ENCODE measurements at places on chromosomes 16 and 17.

GRCh38 chr17:68539548-68540467 lies 27.6 kb downstream of the PRKAR1A start:
- no peak for DNase-seq

DNA sequence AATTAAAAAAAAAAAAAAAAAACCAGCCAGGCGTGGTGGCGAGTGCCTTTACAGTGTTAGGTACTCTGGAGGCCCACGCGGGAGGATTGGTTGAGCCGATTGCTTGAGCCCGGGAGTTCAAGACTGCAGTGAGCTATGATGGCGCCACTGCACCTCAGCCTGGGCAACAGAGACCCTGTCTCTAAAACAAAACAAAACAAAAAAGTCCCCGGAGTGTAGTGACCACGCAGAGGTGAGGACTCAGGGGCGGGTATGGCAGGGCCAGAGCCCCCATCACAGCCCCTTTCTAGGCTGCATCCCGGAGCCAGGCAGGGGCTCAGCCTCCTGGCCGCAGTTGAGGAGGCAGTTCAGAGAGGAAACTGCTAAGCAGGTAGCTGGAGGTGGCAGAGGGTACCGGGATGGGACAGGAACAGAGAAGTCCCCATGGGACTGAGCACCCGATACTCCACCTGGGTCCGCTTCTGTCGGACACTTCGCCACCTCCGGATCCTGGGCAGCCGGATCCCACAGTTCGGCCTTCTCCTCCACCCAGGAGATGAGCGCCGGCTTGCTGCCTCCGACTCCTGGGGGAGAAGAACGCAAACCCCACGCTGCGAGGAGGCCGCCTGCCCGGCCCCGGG lies 800 bp downstream of the ZNF747 start:
- no peak for DNase-seq

- no peak for DNase-seq
These were observed 11.8 kb upstream of the CDC42EP4 start for GRCh38 chr17:73323409-73324159.

DNA sequence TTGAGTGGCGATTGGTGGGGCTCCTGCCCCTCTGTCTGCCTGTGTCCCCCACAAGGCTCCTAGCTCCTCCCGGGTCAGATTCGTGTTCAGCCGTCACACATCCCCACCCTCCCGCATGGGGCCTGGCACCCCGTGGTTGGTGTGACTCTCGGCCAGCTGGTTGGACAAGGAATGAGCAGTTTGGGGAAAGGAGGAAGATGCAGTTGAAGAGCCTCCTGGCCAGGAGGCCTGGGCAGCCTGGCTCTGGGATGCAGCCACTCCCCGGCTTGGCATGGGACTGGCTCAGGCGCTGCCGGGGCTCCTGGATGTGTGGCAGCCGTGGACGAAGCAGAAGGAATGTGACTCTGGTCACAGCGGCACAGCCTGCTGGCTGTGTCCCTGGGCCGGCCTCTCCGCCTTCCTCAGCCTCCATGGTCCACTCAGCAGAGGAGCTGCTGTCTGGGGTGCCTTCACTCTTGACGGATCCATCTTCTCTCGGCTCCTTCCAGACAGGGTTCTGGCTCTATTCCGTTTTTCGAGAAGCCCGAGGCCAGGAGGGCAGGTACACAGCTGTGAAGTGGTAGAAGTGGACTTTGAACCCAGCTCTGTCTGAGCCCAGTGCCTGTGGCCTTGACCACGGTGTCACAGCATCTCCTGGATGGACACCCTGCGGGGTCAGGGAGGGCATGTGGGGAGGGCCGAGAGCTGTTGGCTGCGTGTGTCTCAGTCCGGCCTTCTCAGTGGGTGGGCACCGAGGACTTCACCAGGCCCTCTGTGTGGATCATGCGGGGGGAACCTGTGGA lies 2.1 kb downstream of the TRAF7 start:
- DNase-seq = no peak

DNA sequence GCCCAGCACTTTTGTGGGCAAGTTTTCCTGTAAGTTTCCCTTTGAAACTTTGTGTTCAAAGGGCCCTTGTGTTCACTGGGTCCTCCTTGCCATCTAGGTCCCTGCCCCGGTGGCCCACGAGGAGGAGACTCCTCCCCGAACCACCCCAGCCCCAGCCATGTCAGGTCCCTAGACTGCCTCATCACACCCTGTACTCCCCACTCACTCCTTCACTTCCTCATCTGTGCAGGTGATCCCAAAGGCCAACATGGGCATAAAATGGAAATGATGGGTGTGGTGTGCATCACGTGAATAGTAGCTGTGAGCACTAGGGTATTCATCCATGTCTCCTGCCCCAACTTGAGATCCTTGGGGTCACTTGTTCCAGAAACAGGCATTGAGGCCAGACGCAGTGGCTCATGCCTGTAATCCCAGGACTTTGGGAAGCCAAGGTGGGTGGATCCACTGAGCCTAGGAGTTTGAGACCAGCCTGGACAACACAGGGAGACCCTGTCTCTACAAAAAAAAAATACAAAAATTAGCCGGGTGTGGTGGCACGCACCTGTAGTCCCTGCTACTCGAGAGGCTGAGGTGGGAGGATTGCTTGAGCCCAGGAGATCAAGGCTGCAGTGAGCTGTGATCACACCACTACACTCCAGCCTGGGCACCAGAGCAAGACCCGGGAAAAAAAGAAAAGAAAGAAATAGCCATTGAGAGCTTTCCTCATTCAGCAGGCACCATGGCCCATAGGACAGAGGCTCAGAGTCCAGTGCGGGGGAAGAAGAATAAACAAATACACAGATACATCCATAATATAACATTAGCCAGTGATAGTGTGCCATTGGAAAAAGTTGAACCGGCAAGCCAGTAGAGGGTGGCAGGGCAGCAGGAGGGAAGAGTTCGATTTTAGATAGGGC lies 74.5 kb downstream of the KATNIP start:
- no peak for DNase-seq

DNA sequence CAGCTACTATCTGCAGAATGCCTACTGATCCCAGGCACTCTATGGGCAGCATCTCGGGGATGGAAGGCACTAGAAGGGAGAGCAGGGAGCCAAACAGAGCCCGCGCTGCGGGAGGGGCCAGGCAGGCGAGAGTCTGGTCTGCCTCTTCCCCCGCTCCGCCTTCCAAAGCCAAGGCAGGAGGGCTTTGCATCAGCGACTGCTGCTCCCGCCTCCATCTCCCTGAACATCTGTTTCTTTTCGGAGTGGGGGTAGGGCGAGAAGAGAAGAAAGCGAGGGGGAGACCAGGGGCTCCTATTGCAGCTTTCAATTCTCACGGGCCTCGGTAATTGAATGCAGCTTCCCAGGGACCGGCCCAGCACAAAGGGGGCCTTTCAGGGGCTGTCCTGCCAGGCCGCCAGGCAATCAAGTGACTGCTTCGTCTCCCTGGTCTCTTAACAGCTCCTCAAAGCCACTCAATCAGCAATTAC lies 31.4 kb upstream of the CDC42EP4 start:
- no peak for DNase-seq

Measured in activated CD4-positive, alpha-beta T cell treated with anti-CD3 and anti-CD28 coated beads for 4 hours (primary cell).